ENCODE measurements at places on chromosomes 1 and 21.

DNA sequence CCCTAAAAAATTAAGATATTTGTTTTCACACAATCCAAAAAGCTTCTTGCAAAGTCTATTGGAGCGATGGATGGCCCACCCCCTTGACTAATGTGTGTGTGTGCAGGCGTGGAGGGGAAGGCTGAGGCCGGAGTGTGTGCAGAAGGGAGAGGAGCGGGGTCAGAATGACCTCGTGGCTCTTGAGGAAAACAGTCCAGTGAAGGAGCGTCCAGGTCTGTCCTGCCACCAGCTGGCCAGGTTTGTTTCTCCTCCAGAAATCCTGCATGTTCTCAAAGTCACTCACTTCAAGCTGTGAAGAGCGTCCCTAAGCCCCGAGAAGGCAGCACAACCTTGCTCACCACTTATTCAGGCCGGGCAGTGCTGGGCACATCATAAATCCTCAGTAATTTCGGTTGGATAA lies 69.5 kb upstream of the SSX2IP start:
- no peak for DNase-seq

DNA sequence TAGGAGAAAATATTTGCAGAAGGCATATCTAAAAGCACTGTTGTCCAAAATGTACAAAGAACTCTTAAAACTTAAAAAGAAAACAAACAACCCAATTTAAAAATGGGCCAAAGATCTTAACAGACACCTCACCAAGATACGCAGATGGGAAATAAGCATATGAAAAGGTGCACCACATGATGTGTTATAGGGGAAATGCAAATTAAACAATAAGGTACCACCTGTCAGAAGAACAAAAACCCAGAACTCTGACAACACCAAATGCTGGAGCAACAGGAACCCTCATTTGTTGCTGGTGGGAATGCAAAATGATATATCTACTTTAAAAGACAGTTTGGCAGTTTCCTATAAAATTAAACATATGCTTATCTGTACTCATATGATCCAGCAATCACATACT lies 18.1 kb downstream of the SLC2A5 start:
- DNase-seq: no peak

DNA sequence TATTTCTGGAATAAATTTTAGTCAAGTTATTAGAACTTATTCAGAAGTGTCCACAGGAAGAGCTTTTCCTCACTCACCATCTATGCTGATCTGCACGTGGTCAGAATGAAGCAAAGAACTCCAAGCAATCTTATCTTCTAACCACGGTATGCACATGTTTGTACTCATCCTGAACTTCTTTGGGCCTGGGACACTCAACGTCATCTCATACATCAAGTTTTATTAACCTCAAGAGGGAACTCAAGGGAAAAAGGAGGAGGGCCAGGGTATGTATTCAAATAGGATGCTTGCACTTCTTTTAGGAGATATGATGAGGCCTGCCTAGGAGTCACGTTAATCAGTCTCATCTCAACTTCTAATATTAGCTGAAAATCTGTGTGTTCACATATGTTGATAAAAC lies 142.5 kb downstream of the C1orf94 start:
- no peak for DNase-seq

DNA sequence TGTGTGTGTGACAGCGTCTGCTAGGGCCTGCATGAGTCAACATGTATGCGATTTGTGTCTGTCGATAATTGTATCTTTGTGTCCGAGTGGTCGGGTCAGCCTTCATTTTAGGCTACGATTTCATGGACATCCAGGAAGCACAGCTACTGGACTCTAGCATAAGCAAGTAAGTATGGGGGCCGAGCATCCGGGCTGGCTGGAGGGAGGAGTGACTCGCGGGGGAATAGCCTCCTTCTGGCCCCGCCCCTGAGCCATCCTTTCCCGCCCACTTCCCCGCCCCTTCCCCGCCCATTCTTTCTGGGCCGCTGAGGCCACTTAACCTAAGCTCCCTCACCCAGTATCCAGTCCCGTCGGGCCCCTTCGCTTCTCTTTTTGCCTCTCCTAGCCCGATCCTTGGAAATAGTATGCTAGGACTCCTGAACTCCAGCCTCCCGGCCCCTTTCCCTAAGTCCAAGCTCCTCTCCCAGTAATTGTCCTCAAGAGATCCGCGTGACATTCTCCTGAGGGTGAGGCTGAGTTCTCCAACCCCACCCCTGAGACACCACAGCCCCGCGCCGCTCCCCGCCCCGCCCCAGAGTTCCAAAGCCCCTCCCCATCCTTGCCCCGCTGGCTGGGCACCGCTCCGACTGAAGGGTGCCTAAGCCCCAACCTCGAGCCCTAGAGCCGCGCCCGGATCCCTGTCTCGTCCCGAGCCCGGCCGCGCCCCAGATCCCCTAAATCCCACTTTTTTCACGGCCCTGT lies 1.2 kb downstream of the MAP3K6 start:
- peak; percentile 89 for DNase-seq

GRCh38 chr1:189597083-189597482 lies 880.6 kb downstream of the BRINP3 start:
- no peak for DNase-seq

DNA sequence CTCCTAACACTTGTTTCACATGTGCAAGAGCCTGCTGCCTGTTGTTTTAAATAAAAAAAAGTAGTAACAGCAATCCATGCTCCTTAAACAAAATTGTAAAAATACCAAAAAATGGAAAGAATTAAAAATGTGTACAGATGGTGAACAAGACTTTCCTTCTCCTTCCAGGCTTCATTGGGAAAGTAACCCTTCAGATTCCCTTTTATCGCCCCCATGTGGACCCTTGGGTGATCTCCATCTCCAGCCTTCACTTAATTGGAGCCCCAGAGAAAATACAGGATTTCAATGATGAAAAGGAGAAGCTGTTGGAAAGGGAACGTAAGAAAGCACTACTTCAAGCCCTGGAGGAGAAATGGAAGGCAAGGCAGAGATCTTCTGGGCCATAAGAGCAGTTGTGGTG lies 14.2 kb downstream of the VPS13D start:
- DNase-seq: no peak

- DNase-seq: no peak
Observed at GRCh38 chr1:218444173-218444572, 99.0 kb downstream of the TGFB2 start.

GRCh38 chr1:121558514-121558913 lies 373.7 kb downstream of the SRGAP2C start:
- DNase-seq: no peak

GRCh38 chr1:32020339-32020738 lies 6.7 kb downstream of the KHDRBS1 start:
- DNase-seq: no peak

DNA sequence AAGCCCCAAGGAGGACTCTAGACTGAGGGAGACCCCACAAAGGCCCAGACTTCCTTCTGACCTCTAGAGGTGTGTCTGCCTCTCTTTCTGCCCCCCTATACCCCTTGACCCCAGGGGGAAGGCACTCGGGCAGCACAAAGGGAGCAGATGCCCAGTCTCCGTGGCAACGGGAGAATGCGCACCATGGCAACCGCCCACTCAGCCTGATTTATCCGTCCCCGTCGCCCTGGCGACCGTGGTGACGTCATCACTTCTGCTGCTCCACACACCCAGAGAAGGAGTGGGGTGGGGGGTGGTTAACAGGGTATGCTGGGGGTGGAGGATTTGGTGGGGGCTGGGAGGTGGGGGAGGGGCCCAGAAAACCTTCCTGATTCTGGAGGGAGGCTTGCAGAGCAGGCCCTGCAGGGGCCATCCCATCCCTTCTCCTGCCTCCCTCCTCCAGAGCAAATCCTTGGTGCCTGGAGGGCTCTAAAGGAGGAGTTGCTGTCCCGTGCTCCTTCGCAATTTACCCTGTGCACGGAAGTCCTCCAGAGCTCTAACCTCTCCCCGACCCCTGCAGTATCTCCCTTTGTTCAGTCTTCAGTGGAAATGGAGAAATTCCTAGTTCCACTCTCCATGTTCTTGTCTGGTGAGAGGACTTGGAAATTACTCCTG lies 6.3 kb downstream of the CELF3 start:
- DNase-seq: peak; percentile 43

DNA sequence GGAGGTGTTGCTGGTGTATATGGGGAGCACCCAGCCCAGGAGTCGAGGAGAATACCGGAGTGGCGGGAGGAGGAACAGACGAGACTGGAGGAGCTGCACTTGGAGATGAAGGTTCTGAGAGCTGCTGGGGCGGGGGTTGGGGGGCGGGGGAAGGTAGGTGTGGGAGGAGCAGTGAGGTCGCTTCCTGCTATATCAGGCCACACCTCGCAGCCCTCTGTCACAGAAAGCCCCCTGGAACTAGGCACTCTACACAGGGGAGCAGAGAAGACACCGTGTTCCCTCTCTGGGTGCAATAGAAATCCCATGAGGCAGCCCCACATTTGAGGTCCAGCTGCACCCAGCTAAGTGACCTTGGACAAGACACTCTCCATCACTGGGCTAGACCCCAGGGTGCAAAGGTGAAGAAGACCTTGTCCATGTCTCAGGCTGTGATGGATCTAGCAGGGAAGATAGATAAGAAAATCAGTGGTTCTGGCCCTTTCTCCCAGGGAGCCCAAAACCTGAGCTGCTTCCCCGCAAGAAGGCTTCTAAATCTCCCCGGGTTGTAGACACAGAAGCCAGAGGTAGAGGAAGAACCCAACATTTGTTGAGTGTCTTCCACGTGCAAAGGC lies 155.8 kb upstream of the EDN2 start:
- no peak for DNase-seq

- DNase-seq: no peak
Observed at GRCh38 chr1:38117444-38117887, 70.9 kb upstream of the POU3F1 start.

GRCh38 chr1:85149805-85150204 lies 51.0 kb downstream of the SYDE2 start:
- DNase-seq: no peak

Measured in T47D (cell line).